T-helper 2 cell treated with Interferon-gamma antibody and Interleukin-4, amounts not matched to agents 5 μg/mL and 100 μg/mL, for 36 hours (primary cell): ENCODE measurements at places on chromosomes 13 and 19.

DNA sequence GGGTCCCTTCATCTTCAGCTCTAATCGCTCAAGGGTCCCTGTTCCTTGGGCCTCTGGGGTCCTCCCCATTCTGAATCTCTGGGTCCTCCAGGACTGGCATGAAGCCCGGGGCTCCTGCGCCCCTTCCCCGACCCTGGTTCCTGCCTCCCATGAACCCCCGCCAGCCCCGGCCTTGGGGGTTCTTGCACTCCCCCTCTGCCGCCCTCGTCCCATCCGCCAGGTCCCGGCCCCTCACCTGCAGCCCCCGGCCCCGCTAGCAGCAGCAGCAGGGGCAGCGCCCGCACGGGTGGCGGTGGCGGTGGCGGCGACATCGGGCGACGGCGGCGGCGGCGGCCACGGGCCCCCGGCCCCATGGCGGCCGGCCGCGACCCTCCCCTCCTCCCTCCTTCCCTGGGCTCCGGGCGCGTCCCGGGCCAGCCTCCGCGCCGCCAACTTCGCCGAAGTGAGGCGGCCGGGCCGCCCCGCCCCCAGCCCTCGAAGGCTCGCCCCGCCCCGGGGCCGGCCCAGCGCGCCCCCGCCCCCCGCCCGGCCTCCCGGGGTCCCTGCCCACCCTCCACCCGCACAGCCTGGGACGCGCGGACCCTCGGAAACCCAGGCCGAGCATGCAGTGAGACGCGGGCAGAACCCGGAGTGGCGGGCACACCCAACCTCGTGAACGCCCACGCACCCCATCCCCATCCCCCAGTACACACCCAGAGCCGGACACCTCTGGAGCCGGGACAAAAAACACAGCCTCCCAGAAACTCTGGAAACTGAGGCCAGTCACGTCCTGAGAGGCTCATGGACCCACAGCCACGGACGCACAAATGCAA lies at the start of gene NOTCH3:
NOTCH3 (minus strand) TSS at position 443 of the 812 bp plus-strand sequence; CDS start at position 353, 90 bp downstream.
- H3K4me3 ChIP-seq: peak within 1 kb of the TSS; percentile 29
- no peaks in the 10 kb centered on the region for H3K36me3 ChIP-seq
- no peak within 1 kb of the TSS for H3K27ac ChIP-seq
- H3K27me3 ChIP-seq: peaks cover 57% of the 10 kb centered on the region

GRCh38 chr13:97239306-97239705 lies 17.2 kb downstream of the MBNL2 start:
- no peaks in the 10 kb centered on the region for H3K27me3 ChIP-seq
- H3K4me3 ChIP-seq: no peak overlapping the region
- no peak overlapping the region for H3K27ac ChIP-seq
- peaks cover 9% of the 10 kb centered on the region for H3K36me3 ChIP-seq
- H3K4me1 ChIP-seq: peaks cover 36% of the 10 kb centered on the region

GRCh38 chr19:41868120-41868988 lies 8.3 kb downstream of the RPS19 start:
- no peaks in the 10 kb centered on the region for H3K27me3 ChIP-seq
- H3K4me1 ChIP-seq: peaks cover 60% of the 10 kb centered on the region
- no peak for DNase-seq
- peaks cover 73% of the 10 kb centered on the region for H3K36me3 ChIP-seq
- H3K27ac ChIP-seq: peak overlapping the region; percentile 70

DNA sequence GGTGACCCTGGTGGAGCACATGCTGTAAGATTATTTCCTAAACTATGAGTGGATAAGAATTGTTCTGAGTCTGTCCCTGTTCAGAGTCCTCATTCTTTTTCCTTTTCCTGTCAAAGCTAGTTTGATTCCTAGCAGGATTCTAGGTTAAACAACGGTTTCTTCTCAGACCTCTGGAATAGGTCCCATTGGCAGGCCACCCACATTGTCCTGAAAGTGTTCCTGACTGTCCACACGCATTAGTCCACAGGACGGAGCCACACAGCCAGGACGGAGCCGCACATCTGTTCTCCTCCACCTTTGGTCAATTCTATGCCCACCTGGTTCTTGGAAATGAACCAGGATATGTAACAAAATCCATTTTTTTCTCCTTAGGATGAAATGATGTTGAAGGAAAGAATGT lies 46.1 kb downstream of the ANKRD10 start:
- H3K27me3 ChIP-seq: peaks cover 39% of the 10 kb centered on the region
- no peaks in the 10 kb centered on the region for H3K36me3 ChIP-seq
- H3K27ac ChIP-seq: no peak overlapping the region
- H3K4me1 ChIP-seq: no peaks in the 10 kb centered on the region

GRCh38 chr13:30305456-30305970 lies 1.8 kb downstream of the KATNAL1 start:
- peaks cover 8% of the 10 kb centered on the region for H3K36me3 ChIP-seq
- H3K27me3 ChIP-seq: no peaks in the 10 kb centered on the region
- peaks cover 47% of the 10 kb centered on the region for H3K4me1 ChIP-seq

GRCh38 chr13:41501281-41501680 lies 43.9 kb downstream of the RGCC start:
- no peak overlapping the region for H3K4me3 ChIP-seq
- DNase-seq: no peak
- H3K4me1 ChIP-seq: peaks cover 42% of the 10 kb centered on the region
- no peaks in the 10 kb centered on the region for H3K27me3 ChIP-seq
- no peak overlapping the region for H3K27ac ChIP-seq

GRCh38 chr13:48644141-48644540 lies 9.6 kb upstream of the CYSLTR2 start:
- H3K4me3 ChIP-seq: no peak overlapping the region
- H3K4me1 ChIP-seq: peaks cover 7% of the 10 kb centered on the region
- no peak overlapping the region for H3K27ac ChIP-seq
- H3K36me3 ChIP-seq: no peaks in the 10 kb centered on the region
- DNase-seq: no peak
- peaks cover 7% of the 10 kb centered on the region for H3K27me3 ChIP-seq

GRCh38 chr13:97058391-97058790 lies 64.1 kb upstream of the OXGR1 start:
- no peak overlapping the region for H3K27ac ChIP-seq
- no peak overlapping the region for H3K4me3 ChIP-seq
- H3K36me3 ChIP-seq: no peaks in the 10 kb centered on the region
- H3K27me3 ChIP-seq: no peaks in the 10 kb centered on the region
- no peak for DNase-seq
- H3K4me1 ChIP-seq: no peaks in the 10 kb centered on the region

DNA sequence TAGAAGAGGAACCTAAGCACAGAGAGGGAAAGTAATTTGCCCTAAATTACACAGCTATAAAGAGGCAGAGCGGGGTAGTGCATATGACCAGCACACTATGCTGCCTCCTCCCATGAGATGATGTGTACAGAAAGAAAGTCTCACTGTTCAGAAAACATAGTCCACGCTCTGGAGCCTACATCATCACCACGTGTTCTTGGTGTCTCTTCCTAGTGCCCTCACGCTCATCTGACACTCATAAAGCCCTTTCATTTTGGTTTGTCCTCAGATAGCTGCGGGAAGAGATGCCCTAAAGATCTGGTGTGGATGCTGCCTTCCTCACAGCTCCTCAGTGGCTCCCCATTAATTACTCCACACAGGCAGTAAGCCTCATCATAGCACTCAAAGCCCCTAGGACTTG lies 27.4 kb upstream of the SIAH3 start:
- no peaks in the 10 kb centered on the region for H3K36me3 ChIP-seq
- H3K27ac ChIP-seq: no peak overlapping the region
- no peak for DNase-seq
- H3K4me3 ChIP-seq: no peak overlapping the region
- H3K4me1 ChIP-seq: no peaks in the 10 kb centered on the region

DNA sequence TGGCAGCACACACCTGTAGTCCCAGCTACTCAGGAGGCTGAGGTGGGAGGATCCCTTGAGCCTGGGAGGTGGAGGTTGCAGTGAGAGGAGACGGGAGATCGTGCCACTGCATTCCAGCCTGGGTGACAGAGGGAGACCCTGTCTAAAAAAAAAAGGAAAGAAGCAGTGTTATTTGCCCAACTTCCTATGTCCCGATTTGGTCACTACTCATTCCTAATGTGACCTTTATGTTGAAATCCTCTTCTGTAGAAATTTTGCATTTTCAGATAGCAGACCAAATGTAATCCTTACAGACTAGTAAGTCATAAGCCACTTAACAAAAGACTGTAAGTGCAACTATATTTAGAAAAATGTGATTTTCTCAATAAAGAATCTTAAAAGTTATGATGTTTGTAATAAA lies 18.2 kb upstream of the STK24 start:
- no peak for DNase-seq
- H3K27me3 ChIP-seq: peaks cover under 1% of the 10 kb centered on the region
- no peaks in the 10 kb centered on the region for H3K36me3 ChIP-seq
- peaks cover 15% of the 10 kb centered on the region for H3K4me1 ChIP-seq

GRCh38 chr13:59856281-59856810 lies 307.4 kb downstream of the DIAPH3 start:
- peaks cover 11% of the 10 kb centered on the region for H3K36me3 ChIP-seq
- H3K27me3 ChIP-seq: no peaks in the 10 kb centered on the region
- H3K4me3 ChIP-seq: no peak overlapping the region
- DNase-seq: no peak
- no peak overlapping the region for H3K27ac ChIP-seq

GRCh38 chr13:26075498-26075897 lies 23.7 kb upstream of the SHISA2 start:
- no peaks in the 10 kb centered on the region for H3K36me3 ChIP-seq
- H3K27ac ChIP-seq: no peak overlapping the region
- no peak for DNase-seq
- no peak overlapping the region for H3K4me3 ChIP-seq
- peaks cover 29% of the 10 kb centered on the region for H3K27me3 ChIP-seq

GRCh38 chr13:99151516-99151915 lies 49.1 kb upstream of the UBAC2 start:
- DNase-seq: peak; percentile 45
- H3K36me3 ChIP-seq: no peaks in the 10 kb centered on the region
- H3K27ac ChIP-seq: no peak overlapping the region
- H3K27me3 ChIP-seq: peaks cover 2% of the 10 kb centered on the region
- H3K4me3 ChIP-seq: no peak overlapping the region
- H3K4me1 ChIP-seq: peaks cover 6% of the 10 kb centered on the region
